Neural progenitor cell (in vitro differentiated cells): ENCODE measurements at places on chromosomes 7 and 10. TPM values are rescaled to one million over a fixed set of nuclear protein-coding genes. Genes with fewer than 3 reads are reported as not detected.
A peak's percentile ranks its signal among the peaks of the same experiment; 100 is the strongest.

DNA sequence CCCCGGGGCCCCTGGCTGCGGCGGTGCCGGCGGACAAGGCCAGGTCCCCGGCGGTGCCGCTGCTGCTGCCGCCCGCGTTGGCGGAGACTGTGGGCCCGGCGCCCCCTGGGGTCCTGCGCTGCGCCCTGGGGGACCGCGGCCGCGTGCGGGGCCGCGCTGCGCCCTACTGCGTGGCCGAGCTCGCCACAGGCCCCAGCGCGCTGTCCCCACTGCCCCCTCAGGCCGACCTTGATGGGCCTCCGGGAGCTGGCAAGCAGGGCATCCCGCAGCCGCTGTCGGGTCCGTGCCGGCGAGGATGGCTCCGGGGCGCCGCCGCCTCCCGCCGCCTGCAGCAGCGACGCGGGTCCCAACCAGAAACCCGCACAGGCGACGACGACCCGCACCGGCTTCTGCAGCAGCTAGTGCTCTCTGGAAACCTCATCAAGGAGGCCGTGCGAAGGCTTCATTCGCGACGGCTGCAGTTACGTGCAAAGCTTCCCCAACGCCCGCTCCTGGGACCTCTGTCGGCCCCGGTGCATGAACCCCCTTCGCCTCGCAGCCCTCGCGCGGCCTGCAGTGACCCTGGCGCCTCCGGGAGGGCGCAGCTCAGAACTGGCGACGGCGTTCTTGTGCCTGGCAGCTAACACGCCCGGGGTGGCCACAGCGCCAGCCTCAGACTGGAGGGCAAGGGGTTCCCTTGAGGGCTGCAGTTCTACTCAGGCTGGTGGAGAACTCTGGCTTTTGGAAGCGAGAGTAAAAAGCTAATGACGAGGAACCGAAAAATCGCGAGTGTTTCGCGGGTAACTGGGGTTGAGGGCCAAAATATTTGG, 804 bp downstream of the FRAT1 start:
- peak overlapping the region; percentile 95 for H3K4me3 ChIP-seq
- H3K4me1 ChIP-seq: peaks cover 19% of the 10 kb centered on the region
- no peaks in the 10 kb centered on the region for H3K36me3 ChIP-seq
- H3K27me3 ChIP-seq: peaks cover 32% of the 10 kb centered on the region

- no peak for DNase-seq
- H3K27ac ChIP-seq: no peak overlapping the region
- no peaks in the 10 kb centered on the region for H3K36me3 ChIP-seq
- H3K4me1 ChIP-seq: peaks cover 6% of the 10 kb centered on the region
- no peak overlapping the region for H3K4me3 ChIP-seq
Measured at GRCh38 chr10:7544203-7544602, 122.6 kb downstream of the ITIH5 start.

GRCh38 chr10:114576132-114576487, 82.0 kb downstream of the ABLIM1 start:
- H3K27me3 ChIP-seq: no peaks in the 10 kb centered on the region
- no peak overlapping the region for H3K27ac ChIP-seq
- H3K4me1 ChIP-seq: no peaks in the 10 kb centered on the region
- no peak for DNase-seq
- no peaks in the 10 kb centered on the region for H3K36me3 ChIP-seq

The SEMA3A gene
- total RNA-seq: 69.5 and 134 TPM in 2 replicates

- no peak overlapping the region for H3K27ac ChIP-seq
- H3K4me3 ChIP-seq: no peak overlapping the region
- H3K36me3 ChIP-seq: no peaks in the 10 kb centered on the region
- no peak for DNase-seq
- peaks cover 10% of the 10 kb centered on the region for H3K4me1 ChIP-seq
Measured at GRCh38 chr7:150432915-150433892, 17.2 kb upstream of the GIMAP8 start.

DNA sequence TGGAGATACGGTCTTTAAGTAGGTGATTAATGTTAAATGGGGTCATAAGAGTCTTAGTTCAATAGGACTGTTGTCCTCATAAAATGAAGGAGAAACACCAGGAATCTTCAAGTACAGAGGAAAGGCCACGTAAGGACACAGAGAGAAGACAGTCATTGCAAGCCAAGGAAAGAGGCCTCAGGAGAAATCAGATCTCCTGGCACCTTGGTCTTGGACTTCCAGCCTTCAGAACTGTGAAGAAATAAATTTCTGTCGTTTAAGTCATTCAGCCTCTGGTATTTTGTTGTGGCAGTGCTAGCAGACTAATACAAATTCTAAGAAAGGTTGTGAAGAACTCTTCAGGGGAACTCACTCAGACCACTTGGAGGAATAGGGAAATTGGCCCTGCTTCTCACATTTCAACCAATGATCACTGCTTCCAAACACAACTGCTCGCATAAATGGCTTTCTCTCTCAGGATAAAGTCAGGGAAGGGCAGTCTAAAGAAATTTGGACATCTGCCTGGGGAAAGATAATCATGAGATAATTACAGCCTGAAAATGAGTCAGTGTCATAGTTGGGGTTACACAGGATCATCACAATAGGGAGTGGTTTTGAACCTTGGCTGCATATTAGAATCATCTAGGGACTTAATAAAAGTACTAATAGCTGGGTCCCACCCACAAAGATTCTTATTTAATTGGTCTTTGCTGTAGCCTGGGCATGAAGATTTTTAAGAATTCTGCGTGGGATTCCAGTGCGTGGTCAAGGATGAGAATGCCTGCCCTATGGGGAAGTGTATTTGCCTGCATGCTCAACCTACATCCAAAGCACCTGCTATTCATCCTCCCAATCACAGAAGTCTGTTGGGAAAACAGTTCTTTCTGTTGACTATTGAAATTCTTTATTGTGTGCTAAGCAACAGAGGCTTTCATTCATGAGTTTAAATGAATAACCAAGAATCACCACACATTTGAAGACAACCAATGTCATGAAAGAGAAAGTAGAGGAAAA, 310.6 kb upstream of the PLXDC2 start:
- DNase-seq: no peak
- no peaks in the 10 kb centered on the region for H3K36me3 ChIP-seq
- no peak overlapping the region for H3K4me3 ChIP-seq
- H3K4me1 ChIP-seq: no peaks in the 10 kb centered on the region
- H3K27me3 ChIP-seq: no peaks in the 10 kb centered on the region

DNA sequence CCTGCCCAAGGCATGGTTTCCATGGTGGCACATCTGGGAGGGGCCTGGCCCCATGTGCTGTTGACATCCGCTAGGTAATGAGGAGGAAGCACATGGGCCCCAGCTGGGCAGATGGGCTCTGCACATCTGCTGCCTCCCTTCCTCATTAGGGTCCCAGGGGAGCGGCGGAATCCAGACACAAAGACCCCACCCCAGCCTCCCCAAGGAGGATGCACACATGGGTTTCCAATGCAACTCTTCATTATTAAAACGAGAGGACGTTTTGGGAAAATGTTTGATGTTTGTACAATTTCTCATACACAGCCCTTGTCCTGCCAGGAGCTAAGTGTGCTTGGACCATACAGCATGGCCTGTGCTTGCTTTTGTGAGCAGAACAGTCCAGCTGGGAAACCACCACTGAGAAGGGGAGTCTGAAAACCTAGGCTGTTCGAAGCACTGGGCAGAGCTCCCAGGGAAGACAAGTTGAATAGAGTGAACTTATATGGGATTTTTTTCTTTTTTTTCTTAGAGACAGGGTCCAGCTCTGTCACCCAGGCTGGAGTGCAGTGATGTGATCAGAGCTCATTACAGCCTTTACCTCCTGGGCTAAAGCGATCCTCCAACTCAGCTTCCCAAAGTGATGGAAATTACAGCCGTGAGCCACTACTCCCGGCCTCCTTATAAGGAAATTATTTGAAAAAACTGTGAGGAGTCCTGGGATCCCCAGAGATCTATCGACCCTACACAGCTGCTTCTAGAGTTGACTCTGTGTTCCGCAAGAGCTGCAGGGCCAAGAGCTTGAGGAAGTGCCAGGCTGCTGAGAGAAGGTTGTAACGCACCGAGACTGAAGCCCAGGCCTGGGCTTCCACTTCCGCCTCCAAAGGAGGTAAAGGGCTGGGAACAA, 23.4 kb downstream of the FAM107B start:
- DNase-seq: no peak
- no peaks in the 10 kb centered on the region for H3K27me3 ChIP-seq
- no peak overlapping the region for H3K4me3 ChIP-seq
- no peak overlapping the region for H3K27ac ChIP-seq

GRCh38 chr10:6530211-6530840, 49.8 kb downstream of the PRKCQ start:
- no peaks in the 10 kb centered on the region for H3K27me3 ChIP-seq
- peaks cover 5% of the 10 kb centered on the region for H3K4me1 ChIP-seq
- H3K4me3 ChIP-seq: no peak overlapping the region
- no peak overlapping the region for H3K27ac ChIP-seq

GRCh38 chr10:122052701-122053100, 63.7 kb downstream of the TACC2 start:
- H3K36me3 ChIP-seq: no peaks in the 10 kb centered on the region
- no peak overlapping the region for H3K4me3 ChIP-seq
- peaks cover 13% of the 10 kb centered on the region for H3K4me1 ChIP-seq

DNA sequence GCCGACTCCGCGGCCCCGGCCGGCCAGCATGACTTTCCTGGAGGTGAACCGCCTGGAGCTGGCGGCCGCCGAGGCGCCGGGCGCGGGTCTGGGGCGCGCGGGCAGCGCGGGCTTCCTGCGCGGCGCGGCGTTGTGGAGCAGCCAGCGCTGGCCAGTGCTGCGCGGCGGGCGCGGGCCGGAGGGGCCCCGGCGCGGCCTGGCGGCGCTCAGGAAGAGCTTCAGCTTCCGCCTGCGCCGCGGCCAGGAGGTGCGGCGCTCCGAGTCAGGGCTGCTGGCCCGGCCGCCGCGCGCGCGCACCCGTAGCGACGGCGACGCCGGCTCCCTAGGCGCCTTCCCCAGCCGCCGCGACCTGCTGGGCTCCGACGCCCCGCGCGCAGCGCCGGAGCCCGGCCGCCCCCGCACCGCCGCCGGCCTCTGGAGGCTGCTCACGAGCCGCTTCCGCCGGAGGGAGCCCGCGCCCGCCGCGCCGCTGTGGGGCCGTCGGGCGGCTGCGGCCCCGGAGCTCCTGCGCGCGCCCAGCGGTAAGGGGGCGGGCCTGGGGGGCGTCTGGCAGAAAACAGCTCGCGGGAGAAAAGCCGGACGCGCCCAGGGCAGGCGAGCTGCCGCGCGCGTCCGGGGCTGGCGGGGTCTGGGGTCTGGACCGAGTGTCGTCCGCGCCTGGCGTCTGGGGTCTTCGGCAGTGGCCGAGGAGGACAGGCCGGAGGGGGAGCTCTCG, 29.0 kb downstream of the AGAP3 start:
- H3K27me3 ChIP-seq: peaks cover 17% of the 10 kb centered on the region
- peak; percentile 79 for DNase-seq
- peak overlapping the region; percentile 47 for H3K4me3 ChIP-seq
- H3K36me3 ChIP-seq: no peaks in the 10 kb centered on the region
- no peak overlapping the region for H3K27ac ChIP-seq
